Urinary bladder (tissue), 4 donors: ENCODE measurements at places on chromosomes 12 and 14. TPM values are rescaled to one million over a fixed set of nuclear protein-coding genes. Genes with fewer than 3 reads are reported as not detected.

- DNase-seq: no peak
Observed at GRCh38 chr12:69948851-69949250, 123.8 kb downstream of the MYRFL start.

DNA sequence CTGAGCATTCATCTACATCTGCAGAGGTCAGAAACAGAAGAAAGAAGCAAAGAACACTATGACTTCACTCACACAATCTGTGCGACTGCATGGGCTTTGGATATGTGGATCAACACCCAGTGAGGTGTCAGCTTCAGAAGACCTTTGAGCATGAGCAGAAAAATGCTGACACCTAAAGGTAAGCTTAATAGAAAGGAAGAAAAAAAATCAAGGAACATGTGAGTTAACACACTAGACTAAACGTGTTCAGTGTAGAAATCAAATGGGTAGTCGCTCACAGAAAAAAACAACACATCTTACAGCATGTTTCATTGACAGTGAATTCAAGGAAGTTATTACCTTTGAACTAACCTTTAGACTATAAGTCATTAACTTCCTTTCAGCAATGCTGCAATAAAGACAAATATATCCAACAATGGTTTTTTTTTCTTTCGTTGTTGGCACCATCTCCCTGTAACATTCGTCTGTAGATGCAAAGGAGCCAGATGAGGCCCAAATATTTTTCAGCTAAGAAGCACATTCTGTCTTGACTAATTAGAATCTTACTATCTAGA is 30.9 kb downstream of the RTRAF start:
- no peak for DNase-seq

- DNase-seq: no peak
Observed at GRCh38 chr12:89544022-89544421, 18.2 kb upstream of the POC1B start.

DNA sequence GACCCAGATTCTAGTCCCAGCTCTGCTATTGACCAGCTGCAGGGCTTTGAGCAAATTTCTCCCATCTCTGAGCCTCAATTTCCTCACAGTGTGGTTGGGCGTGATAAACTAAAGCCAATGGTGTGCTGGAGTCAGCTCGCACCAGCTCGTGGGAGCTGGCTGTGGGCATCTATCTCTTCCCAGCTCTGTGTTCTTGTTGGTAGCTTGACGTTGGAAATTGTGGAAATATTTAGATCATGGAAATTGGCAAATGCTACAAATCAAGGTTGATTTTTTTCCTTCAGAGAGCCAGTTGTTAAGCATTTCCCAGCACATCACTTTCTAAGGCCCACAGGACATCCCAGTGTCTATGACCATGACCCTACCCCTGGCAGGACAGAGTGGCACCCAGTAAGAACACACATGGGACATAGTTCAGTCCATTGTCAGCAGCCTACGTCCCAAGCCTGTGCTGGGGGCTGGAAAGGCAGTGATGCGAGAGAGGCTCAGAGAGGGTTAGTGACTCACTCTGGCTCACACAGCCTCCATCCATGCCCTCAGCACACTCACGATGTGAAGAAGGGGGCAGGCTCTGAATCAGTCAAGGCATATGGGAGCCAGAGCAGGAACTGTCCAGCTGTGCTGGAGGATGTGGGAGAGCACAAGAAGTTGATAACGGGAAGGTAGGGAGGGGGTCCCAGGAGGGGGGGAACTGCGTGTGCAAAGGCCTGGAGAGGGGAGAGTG is 77.6 kb downstream of the LGMN start:
- no peak for DNase-seq

GRCh38 chr12:120093592-120094355 is 22.8 kb downstream of the RAB35 start:
- DNase-seq: no peak

GRCh38 chr12:18872770-18873169 is 134.9 kb downstream of the CAPZA3 start:
- DNase-seq: no peak

The DPF3 gene
- 2.2 TPM for total RNA-seq
